ENCODE measurements at places on chromosomes 4 and X.

GRCh38 chr4:10746371-10747171, 62.0 kb upstream of the CLNK start:
- no peak for DNase-seq

GRCh38 chrX:68989865-68990606, 161.2 kb downstream of the EFNB1 start:
- DNase-seq, result no peak

DNA sequence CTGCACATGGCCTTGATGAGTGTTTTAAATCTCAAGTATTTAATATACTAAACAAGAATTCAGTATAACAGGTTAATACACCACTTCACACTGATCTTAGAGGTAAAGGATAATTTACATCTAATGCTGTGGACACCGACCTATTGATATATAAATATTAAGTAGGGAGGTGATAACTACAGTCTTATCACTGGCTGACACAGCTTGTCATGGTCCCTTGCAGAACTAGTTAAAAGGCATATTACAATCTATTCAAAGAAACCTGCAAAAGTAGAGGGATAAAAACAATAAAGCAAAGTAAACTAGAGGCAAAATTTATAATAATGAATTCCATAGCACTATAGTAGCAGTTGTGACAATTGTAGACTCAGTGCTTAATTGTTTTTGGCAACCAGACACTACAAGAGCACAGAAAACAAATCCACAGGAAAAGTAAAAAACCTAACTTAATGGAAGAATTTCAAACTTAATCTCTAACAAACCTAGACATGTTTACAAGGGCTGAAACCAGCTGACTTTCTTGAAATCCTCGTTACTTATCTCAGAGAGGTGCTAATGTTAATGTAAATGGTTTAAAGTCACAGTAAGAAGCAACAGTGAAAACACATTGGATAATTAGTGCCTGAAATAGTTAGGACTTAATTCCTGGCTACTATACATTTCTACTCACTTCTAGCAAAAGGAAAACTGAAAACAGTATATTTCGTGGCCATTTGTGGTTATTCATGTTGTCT, 25.0 kb downstream of the MFAP3L start:
- no peak for DNase-seq

DNA sequence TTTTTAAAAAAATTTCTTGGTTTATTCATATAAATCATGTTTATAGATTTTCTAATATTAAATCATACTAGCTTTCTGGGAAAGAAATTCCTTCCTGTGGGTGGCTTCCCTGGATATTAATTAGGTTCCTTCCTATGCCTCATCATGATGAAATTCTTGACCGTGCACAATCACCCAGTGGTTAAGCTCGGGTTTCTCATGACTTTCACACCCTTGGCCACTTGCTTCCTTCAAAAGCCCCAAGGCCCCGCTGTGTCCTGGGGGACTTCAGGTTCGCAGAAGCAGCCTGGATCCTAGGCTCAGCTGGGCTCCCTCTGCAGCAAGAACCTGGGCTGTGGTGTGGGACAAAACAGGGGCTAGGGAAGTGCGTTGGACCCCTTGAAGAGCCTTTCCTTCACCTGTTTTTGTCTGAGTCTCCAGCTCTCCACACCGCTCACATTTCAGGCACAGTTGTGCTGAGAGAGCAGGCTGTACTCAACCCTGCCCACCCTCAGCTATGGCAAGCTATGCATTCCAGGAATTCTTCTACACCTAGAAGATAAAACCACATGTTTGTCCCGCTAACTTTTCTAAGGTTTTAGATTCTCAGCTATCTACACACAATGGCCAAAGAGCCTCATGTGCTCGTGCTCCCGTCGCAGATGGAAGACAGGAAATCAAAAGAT, 48.9 kb upstream of the TMSB15B start:
- DNase-seq, result no peak

- DNase-seq, result no peak
Measured at GRCh38 chrX:67721321-67721720, 177.5 kb downstream of the AR start.

DNA sequence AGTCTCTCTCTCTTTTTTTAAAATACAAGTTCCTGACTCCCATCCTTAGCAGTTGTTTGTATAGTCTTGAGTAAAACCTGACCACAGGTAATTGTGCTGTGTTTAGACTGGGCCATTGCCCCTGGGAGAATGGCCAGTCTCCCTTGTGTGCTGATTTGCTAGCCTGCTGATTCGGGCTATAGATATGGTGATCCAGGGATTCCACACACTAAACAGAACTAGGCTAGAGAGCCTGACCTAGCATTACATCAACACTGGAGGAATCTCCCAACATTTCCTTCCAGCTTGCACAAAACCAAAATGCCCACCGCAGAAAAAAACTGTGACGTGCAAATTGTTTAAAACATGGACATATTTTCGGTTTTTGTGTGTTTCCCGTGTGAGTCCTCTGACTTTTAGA, 5.1 kb downstream of the UPRT start:
- DNase-seq, result no peak

DNA sequence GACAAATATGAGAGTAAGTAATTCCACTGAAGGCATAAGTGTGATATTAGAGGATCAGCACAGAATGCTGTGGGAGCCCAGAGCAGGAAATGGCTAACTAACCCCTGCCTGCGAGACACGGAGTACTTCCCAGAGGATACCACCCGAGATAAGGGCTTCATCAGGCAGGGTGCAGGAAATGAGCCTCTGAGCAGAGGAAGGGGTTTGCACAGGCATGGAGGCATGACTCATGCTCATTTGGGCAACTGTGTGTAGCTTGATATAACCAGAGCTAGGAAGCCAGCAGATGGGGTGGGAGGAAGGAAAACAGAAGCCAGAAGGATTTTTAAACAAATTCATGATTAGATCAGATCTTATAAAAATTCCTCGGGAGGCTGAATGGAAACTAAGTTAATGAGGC, 70.0 kb upstream of the TSPAN5 start:
- no peak for DNase-seq

DNA sequence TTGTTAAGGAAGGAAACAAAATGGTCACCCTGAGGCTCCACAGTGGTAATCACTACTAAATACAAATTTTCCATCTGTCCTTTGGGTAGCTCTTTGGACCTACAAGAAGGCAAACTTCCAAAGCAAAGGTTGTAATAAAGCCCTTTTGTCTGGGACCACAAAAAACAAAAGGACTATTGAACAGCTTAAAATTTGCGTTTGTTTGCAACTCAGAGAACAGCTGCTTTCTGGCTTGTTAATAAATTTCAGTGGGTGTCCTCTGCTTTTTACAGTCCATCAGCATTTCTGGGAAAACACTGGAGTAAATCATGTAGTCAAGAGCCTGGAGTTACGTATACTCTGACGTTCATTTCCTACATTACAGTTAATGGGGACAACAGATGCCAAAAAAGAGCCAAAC, 439.7 kb upstream of the DIAPH2 start:
- no peak for DNase-seq

DNA sequence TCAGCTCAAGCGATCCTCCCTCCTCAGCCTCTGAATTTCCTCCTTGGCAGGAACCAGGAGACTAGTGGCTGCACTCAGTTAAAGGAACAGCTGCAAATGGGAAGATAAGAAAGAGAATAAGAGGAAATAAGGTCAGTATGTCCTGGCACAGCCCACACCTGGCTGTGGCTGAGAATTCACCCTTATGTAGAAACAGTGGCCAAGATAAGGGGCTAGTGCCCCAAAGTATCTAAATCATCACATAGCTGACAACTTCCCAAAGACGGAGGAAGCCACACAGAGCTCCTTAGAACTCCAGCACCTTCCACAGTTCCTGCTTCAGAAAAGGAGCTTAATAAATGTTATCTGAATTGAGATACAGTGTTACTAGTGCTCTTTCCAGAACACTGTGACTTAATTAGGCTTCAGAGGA, 2.3 kb upstream of the CHIC2 start:
- DNase-seq, result no peak

DNA sequence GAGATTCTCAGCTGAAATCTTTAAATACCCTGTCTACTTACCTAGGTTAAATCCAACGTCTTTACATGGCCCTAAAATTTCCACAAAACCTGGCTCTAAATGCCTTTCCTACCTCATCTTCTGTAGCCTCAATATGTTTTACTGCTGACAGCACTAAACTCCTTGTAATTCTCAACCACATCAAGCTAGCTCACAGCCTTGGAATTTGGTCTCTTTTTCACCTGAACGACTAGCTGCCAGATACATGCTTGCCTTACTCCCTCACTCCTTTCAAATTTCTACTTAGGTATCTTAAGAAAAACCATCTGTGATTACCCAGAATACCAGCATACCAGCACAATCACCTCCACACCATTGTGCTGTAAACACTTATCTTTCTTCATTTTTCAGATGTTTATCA, 635.6 kb upstream of the PCDH10 start:
- no peak for DNase-seq

GRCh38 chrX:77962068-77962902, 7.2 kb downstream of the PGAM4 start:
- DNase-seq, result no peak
